Suppressor macrophage treated with lipopolysaccharide for 4 hours (primary cell): ENCODE measurements at places on chromosomes 6 and 20.

DNA sequence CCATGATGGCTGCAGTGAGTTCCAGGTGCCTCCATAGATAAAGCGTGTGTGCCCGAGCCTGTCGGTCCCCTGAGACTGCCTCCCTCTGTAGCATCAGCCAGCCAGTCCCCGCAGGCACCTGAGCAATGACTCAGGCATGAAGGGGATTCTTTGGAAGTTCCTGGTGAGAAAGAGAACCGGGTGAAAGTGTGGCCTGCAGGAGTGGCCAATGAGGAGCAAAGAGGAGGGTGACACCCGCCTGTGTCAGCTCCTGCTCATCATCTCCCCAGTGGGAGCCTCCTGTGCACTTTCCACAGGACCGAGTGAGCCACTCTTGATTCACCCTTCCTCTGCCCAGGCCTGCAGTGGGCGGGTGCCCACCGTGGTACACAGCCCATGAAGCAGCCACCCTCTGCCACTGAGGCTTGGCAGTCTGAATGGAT, 71.2 kb upstream of the PTPN1 start:
- DNase-seq, result peak; percentile 84

- no peak for DNase-seq
Observed at GRCh38 chr20:36644032-36644705, 1.8 kb downstream of the SLA2 start.

DNA sequence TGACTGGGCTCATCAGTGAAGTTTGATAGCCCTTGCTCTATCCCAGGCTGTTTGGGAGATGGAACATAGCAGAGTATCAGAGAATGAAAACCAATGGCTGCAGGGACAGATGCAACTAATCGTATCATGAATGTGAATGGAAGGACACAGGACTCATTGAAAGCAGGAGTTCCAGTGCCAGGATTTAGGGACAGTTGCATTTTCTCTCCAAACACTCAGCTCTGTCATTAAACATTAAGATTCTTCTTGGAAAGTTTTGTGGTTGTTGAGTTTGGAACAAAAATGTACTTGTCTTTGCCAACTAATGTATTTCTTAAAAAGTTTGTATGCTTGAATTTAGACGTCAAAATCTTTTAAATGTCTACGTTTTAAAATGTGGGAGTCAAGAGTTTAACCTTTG, 31.0 kb upstream of the GSTA5 start:
- DNase-seq, result no peak

GRCh38 chr6:8170754-8171153, 68.4 kb upstream of the EEF1E1 start:
- DNase-seq, result no peak

DNA sequence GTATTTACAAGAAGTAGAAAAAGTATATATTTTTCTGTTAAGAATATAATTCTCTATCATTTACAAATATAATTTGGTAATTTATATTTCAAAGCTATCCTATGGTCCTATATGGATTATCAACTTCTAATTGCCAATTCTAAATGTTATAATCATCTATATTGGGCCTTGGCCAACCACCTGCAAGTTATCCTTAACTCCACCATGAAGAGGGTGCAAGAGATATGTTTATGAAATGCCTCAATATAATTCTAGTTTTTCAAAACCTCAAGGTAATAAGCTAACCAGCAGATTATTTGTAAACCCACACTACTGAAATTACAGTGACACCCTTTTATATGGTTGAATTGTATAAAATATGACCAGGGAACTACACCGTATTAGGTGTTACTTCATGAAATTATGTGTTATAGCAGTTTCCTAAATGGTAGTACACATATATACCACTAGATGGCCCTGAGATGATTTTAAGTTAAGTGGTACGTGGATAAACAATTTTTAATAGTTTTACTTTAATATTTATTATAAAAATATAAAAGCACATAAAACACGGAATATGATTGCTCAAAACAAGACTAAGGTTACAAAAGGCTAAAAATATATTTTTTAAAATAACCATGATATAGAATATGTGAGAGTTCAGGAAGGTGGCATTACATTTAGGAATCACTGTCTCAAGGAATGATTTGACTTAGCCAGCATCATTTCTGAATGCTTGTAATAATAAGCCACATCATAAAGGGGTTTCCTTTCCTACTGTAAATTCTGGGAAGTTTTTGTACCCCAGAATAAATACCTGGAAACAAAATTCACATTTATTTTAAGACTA, 9.8 kb upstream of the PNISR start:
- peak; percentile 40 for DNase-seq

DNA sequence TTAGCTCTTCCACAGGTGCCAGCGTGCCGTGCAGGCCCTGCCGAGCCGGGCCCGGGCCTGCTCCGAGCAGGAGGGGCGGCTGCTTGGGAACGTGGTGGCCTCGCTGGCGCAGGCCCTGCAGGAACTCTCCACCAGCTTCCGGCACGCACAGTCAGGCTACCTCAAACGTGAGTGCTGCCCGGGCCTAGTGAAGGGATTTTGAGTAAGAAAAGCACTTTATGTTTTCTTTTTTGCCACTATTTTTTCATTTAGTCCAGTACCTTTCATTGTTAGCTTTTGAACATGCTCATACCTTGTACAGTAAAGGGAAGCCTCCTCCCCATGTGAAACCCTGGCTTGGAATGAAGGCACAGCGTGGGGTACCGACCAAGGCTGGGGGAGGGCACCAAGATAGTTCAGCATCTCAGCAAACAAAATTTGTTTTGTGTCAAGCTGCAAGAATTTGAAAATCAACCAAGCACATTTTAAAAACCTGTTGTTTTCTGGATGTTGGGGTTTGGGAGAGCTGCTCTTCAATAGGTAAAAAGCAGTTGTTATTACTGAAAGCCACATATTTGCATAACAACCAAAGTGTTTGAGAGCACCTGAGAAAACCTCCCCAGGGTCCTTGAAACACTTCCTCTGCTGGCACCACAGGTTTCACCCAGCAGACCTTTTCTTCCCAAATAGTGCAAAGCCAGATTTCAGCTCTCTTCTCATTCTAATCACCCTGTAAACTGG, 18.4 kb downstream of the STX16 start:
- no peak for DNase-seq

DNA sequence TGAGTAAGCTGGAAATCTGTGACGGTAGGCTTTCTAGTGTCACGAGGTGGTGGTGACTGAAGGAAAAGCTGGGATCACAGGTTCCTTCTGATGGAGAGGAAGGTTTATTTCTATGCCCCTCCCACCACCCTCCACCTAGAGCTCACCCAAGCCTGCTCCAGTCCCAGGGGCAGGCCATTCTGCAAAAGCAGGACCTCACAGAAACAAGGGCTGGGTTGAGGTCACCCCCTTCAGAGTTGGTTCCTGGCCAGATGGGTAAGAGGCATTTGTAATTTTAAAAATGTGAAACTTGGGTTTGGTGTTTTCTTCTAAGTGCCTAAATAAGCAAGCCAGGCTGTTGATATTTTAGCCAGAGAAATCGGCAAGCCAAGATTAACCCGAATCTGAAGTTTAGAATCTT, 46.6 kb downstream of the KCTD20 start:
- DNase-seq, result no peak

GRCh38 chr20:61497029-61497627, 245.1 kb downstream of the CDH4 start:
- DNase-seq, result no peak

- DNase-seq, result peak; percentile 96
Observed at GRCh38 chr6:14921170-14921569, 324.7 kb upstream of the JARID2 start.

- no peak for DNase-seq
Observed at GRCh38 chr6:74993136-74993535, 212.7 kb downstream of the COL12A1 start.

DNA sequence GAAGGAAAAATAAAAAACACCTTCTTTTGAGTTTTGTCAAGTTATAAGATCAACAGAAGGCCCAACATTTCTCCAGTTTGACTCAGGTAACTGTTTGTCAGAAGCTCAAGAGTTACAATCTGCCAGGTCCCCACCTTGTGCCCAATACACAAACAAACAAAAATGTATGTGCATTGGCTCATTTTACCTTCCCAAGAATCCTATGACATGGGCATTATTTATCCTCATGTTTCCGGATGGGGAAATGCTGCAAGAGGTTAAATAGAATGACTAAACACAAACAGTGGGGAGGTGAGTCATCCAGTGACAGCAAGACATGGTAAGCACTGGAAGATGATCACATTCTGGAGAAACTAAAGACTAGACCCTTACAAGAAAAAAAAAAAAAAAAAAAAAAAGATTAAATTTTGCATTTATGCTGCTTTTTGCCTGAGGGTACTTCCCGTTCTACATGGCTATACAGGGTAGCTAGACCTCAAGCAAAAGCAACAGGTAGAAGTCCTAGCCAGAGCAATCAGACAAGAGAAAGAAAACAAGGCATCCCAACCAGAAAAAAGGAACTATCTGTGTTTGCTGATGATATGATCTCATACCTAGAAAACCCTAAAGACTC, 23.6 kb upstream of the ANKRD60 start:
- DNase-seq, result peak; percentile 86

DNA sequence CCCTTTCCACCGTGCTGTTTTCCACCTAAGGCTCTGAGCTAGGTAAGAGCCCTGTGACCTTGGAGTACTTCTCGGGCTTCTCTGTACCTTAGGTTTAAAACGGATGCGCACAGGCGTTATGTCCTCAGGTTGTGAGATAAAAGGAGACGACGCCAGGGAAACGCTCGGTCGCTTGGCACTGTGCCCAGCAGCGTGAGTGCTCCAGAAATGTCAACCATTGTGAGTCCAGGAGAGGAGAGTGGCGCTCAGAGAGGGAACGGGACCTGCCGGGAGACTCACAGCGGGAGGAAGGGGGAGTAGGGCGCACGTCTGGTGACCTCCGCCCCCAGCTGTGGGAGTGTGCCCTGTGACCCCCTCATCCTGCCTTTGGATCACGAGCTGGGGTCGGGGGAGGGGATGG, 33.8 kb upstream of the SCRT2 start:
- DNase-seq, result no peak

- DNase-seq, result peak; percentile 75
Observed at GRCh38 chr6:7468382-7469081, 72.9 kb upstream of the DSP start.

DNA sequence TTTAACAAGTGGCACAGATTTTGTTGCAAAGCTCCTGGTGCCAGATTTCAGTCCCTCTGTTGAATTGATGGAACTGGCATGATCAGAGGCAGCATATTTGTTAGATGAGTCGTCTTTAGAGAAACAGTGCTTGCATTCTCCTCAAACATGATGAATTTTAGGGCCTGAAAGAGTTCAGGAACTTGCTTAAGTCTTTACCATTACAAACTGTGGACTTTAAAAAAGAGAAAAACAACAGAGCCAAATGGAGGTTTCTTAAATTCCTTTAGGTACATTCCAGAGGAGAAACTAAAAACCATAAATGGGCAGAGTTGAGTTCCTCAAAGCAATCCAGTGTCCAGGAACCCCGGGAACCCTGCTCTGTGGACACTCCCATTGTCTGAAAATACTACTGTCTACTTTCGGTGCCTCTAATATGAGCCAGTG, 2.5 kb downstream of the GTF2H5 start:
- DNase-seq, result no peak

GRCh38 chr20:43844778-43845614, 69.7 kb upstream of the TOX2 start:
- DNase-seq, result no peak

DNA sequence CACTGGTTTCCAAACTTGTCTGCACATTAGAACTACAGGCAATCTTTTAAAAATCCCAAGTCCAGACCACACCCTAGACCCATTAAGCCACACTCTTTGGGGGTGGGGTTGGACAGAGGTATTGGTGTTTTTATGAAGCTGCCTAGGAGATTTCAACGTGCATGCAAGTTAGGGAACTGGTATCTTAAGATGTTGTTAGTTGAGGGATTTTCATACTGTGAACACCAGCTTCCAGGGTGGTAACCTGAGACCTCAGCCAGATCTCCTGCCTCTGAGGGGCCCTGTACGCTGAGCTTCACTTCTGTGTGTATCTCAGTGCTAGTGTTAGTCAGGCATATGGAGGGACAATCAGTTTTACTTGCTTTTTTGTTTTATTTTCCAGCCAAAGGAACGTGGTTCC, 138.0 kb downstream of the UTRN start:
- no peak for DNase-seq

- peak; percentile 94 for DNase-seq
Observed at GRCh38 chr20:45998337-45998736, 10.4 kb upstream of the MMP9 start.

GRCh38 chr6:129663531-129663930, 46.4 kb downstream of the ARHGAP18 start:
- no peak for DNase-seq

DNA sequence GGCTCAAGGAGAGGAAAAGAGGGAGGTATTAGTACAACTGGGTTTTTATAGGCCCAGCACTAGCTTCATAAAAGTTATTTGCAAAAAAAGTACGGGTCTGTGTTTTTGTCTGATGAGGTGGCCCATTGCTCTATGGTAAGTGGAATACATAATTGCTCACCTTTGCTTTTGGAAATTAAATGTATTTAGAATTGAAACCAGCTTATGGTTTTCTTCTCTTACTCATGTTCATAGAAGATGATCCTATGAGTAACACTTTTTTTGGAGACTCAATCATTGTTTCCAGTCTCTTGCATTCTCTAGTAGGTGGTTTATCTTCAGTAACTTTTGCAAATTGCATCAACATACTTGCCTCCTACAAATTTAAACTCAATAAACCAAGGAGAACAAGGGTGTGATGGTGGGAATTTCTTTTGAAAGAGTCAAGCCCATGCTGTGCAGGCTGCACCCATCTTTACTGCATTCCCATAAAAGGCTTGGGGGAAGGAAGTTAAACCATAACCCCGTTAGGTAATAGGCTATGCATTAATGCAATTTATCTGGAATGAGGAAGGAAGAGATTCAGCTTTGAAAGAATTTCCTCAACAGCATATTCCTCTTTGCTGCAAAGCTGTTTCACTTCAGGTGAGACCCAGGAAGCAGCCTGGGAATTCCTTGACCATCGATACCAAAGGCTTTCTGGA, 48.5 kb upstream of the EDN1 start:
- peak; percentile 63 for DNase-seq

GRCh38 chr6:149480502-149481280, 4.1 kb downstream of the ZC3H12D start:
- no peak for DNase-seq

GRCh38 chr20:51420111-51420510, 122.4 kb downstream of the NFATC2 start:
- no peak for DNase-seq

DNA sequence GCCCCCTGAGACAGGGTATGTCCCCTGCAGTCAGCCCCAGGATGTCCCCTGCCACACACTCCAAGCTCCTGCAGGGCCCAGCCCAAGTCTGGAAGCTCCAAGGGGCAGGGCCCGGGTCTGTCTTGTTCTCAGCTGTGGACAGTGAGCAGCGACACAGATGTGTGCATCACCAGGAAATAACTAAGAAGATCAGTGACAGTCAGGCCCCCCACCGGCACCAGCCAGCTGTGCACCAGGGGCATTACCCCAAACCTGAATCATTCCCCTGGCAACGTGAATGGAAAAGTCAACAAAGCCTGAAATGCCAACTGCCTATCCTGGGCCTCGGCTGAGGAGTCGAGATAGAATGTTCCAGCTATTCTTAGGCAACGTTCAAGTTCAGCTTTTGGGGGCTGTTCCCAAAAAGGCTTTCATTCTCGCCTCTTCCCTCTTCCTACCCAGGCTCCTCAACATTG, 105.0 kb downstream of the PREX1 start:
- DNase-seq, result no peak

- DNase-seq, result no peak
Observed at GRCh38 chr20:8678098-8678776, 390.6 kb upstream of the PLCB4 start.
